Hepatocyte (in vitro differentiated cells): ENCODE measurements at places on chromosomes 16 and 17. TPM values are rescaled to one million over a fixed set of nuclear protein-coding genes. Genes with fewer than 3 reads are reported as not detected.

HSPB9 gene
- polyA plus RNA-seq, result 0.34 and 0.46 TPM in 2 replicates

CCL16 gene
- not detected in 2 replicates for polyA plus RNA-seq

KRTAP4-1 gene
- not detected in 2 replicates for polyA plus RNA-seq

KRTAP2-1 gene
- polyA plus RNA-seq, result not detected in 2 replicates

GRCh38 chr17:339193-340061 is 13.2 kb downstream of the RPH3AL start:
- DNase-seq, result no peak

- DNase-seq, result peak; percentile 47
Measured at GRCh38 chr16:81610144-81610842, 165.7 kb downstream of the CMIP start.

- DNase-seq, result no peak
Measured at GRCh38 chr17:80028030-80028429, 7.6 kb downstream of the TBC1D16 start.

GRCh38 chr17:64583038-64583437 is 76.3 kb downstream of the CEP95 start:
- no peak for DNase-seq

DNA sequence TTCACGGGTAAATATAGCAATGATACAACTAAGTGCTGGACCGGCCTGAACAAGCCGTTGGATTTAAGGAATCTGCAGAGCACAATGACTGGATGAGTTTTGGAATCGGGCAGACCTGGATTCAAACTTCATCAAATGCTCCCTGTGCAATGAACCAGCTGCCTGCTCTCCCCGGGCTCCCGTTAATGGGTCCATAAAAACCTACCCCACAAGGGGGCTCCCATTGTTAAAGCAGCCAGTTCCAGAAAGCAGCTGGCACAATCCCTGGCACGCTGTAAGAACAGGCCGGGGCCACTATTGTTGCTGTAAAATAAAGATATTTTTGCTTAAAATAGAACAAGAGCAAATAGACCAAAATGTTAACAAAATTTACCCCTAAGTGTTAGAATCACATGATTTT is 131.9 kb downstream of the C16orf95 start:
- DNase-seq, result no peak

- DNase-seq, result peak; percentile 70
Measured at GRCh38 chr16:86761111-86762031, 183.0 kb downstream of the FOXL1 start.

- DNase-seq, result no peak
Measured at GRCh38 chr17:17227608-17228520, 9.1 kb downstream of the FLCN start.

DNA sequence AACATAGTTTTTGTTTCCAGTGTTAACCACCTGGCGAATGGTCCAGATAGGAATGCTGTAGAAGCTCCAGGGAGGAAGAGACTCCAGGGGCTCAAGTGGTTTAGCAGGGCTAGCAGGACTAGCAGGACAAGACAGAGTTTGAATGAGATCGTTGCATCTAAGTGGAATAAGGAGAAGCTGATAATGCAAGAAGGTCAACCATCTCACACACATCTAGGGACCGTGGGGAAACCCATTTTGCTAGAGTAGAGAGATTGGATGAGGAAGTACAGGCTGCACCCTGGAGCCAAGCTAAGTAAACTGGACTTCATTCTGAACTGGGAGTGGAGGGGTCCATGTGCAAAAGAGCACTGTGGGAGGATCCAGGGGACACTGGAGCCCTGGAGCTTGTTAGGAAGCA is 86.1 kb upstream of the HSBP1 start:
- DNase-seq, result no peak

GRCh38 chr16:16012144-16012543 is 62.7 kb downstream of the ABCC1 start:
- DNase-seq, result no peak

DNA sequence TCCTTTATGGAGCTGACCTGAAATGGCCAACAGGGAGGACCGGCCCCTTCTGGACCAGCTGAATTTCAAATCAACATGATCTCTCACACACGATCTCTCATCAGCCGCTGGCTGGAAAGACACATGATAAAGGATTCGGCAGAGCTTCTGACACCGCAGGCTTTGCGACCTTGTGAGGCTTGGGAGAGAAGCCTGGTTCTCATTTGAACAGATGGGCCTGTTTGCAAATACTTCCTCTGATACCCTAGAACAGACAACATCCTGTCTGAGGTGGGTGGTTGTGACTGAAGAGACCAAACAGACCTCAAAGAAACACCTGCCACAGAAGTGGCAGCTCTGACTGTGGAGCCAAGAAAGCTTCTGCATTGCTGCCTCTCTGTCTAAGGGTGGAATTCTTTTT is 77.9 kb upstream of the SDK2 start:
- no peak for DNase-seq

- DNase-seq, result no peak
Measured at GRCh38 chr16:7637446-7637845, 304.8 kb downstream of the RBFOX1 start.
